ENCODE measurements at places on chromosomes 3 and 15.

DNA sequence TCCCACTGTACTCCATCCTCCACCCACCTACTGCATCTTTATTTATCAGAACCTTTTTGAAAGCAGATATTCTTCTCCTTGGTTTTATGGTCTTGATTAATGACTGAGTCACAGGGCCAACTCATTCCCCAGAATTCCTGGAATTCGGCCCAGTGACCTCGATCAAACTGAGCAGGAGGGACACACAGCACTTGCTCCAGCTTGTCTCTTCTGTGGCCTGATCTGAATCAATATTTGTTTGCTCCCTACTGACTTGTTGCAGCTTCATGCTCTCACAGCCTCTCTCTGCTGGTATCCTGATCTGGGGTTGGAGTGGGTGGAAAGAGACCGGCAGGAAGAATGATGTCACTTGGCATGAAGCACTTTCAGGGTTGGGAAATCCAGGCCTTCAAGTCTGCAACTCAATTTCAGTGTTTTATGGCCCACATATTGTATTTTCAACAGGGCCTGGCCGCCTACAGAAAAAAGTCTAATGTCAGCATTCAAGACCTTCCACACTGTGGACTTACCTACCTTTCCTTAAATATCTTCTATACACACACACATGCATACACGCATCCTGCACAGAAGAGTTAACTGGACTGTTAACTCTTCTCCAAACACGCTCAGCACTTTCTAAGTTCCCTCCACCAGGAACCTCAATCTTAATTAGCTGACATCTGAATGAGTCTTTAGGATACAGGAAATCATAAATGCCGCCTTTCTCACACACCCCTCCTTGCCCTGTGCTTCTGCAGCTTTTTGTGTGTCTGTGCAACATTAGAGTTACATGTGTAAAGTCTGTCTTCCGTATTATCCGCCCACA is 4.6 kb downstream of the ANXA2 start:
- no peak for DNase-seq

- no peak for DNase-seq
Observed at GRCh38 chr3:41011854-41012253, 187.5 kb upstream of the CTNNB1 start.

DNA sequence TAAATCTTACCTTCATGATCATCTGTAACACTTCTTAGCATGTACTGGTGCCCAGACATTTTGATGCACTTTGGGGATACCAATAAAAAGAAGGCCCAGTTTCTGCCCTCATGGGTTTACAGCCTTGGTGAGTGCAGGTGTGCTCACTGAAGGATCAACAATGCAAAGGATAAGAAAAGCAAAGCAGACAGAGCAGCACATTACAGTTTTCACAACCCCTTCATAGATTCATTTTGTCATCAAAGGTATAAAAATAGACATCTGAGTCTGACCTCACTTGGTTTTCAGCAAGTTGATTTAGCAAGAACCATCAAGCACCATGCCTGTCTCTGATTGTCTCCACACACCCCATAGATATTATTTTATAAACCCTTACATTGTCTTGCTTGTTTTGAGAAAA is 77.6 kb downstream of the BFSP2 start:
- DNase-seq = no peak

- DNase-seq = no peak
Observed at GRCh38 chr3:149235599-149236424, 14.2 kb upstream of the CP start.

- DNase-seq = no peak
Observed at GRCh38 chr15:78481917-78482316, 25.5 kb upstream of the HYKK start.

GRCh38 chr3:54026543-54026942 is 95.8 kb upstream of the CACNA2D3 start:
- no peak for DNase-seq

DNA sequence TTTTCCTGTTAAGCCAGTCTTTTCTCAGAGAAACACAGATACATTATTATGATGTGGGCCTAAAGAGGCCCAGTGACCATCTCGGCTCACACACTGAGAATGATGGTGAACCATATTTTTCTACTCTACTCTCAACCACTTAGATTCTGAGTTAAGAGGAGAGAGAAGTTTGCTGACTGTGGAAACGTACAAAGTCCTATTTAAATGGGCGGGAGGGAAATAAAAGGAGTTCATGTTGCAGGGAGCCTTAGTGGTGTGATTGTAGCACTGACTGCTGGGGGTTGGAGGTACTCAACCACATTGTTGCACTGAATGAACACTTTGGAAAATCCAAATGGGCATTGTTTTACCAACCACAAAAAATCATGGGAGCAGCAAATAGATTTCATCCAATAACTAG is 51.0 kb downstream of the ATP8B4 start:
- no peak for DNase-seq

DNA sequence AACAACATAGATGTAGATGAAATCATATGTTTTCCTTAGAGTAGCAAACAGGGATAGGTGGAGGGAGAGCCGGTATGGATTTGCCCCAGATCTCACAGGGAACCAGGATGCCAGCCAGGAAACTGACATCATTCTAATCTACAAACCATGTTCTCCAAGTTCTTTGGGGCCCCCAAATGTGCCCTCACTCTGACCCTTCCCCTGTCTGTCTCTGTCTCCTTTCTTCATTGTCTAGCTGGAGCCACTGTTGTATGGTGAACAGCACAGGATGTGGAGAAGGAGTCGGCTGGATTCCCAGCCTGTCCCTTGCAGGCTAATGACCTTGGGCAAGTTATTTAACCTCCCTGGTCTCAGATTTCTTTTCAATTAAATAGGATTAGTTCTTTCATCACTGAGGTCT is 962 bp downstream of the ATP13A5 start:
- no peak for DNase-seq

- no peak for DNase-seq
Observed at GRCh38 chr3:109125902-109126301, 8.0 kb upstream of the MORC1 start.

DNA sequence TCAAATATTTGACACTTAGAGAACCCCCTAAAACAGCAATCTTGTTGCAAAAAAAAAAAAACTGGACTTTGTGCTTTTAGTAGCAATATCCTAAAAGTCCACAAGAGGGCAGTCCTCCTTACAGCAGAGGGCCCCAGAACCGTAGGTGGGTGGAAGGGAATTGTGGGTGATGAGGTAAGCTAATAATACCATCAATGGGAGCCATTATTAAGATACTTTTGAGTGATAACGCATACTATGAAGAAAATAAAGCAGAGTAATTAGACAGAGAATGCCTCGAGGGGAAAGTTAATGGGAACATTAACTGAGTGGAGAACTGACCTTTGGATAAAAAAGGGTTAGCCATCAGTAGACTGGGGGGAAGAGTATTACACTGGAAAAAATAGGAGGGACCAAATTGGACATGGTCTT is 229.9 kb downstream of the THRB start:
- no peak for DNase-seq

DNA sequence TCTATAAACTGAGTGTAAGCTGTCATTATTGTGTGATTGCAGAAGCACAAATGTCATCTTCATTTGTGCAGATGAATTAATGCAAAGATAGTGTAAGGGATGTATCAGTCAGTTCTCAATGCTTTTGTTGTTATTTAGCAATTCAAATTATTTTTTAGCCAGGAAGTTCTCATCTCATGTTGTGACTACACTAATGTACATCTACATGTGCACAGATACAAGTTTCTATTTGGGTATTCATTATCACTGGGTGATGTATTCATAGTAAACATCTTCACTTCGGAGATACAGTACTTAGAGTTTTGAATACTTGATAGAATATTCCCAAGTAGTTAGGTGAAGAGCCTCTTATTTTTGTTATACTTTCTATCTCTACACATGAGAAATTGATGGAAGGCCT is 11.1 kb downstream of the EIF2A start:
- DNase-seq = no peak

DNA sequence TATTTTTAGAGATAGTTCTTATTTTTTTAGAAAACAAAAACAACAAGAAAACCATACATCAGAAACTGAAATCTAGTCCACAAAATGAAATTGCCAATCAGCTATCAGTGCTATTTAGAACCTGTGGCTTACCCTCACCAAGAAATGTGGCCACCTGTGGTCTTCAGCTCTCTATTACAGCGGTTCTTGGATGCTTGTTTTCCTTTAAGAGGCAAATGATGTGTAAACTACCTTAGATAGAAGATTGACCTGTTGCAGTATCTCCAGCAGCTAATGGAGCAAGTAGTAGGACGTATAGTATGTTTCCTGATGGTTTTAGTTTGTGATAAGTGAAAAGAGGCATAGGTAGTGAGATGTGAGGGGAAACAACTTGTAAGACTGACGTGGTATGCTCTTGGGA is 21.2 kb downstream of the TFG start:
- no peak for DNase-seq

GRCh38 chr15:81492969-81493645 is 119.1 kb upstream of the TMC3 start:
- no peak for DNase-seq

GRCh38 chr3:197394464-197395321 is 96.3 kb upstream of the DLG1 start:
- peak; percentile 37 for DNase-seq

GRCh38 chr15:101058735-101059134 is 139.6 kb downstream of the LRRK1 start:
- no peak for DNase-seq
